HEK293T (cell line): ENCODE measurements at places on chromosomes 7 and 10.

DNA sequence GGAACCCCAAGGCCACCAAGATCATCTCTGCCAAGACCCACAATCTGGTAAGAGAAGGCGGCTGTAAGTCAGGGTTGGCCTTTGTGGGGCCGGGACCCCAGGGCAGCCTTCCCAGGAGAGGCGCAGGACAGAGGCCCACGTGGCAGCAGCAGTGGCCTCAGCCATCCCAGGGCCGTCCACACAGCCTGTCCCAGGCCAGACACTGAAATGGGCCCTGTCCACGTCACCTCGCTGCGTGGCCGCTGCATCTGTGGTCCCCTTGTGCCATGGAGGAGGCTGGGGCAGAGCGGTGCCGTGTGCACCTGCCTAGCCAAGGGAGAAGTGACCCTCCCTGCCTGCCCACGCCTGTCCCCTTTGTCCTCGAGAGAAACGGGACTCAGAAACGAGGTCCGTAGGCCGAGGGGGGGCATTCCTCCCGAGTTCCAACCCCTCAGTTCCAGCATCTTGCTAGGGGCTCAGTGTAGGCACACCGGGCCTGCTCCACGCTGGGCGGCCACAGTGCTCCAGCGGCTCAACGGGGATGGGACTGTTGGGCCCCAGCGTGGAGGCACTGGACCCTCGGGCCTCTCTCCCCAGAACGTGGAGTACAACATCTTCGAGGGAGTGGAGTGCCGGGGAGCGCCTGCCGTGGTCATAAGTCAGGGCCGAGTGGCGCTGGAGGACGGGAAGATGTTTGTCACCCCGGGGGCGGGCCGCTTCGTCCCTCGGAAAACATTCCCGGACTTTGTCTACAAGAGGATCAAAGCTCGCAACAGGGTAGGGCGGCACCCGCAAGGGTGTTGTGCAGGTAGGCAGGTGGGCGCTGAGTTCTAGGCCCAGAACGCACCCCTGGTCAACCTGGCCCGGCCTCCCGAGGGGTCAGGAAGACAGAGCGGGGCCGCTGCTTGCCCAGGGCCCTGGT lies 15.6 kb downstream of the DPYSL4 start:
- DNase-seq, result no peak

DNA sequence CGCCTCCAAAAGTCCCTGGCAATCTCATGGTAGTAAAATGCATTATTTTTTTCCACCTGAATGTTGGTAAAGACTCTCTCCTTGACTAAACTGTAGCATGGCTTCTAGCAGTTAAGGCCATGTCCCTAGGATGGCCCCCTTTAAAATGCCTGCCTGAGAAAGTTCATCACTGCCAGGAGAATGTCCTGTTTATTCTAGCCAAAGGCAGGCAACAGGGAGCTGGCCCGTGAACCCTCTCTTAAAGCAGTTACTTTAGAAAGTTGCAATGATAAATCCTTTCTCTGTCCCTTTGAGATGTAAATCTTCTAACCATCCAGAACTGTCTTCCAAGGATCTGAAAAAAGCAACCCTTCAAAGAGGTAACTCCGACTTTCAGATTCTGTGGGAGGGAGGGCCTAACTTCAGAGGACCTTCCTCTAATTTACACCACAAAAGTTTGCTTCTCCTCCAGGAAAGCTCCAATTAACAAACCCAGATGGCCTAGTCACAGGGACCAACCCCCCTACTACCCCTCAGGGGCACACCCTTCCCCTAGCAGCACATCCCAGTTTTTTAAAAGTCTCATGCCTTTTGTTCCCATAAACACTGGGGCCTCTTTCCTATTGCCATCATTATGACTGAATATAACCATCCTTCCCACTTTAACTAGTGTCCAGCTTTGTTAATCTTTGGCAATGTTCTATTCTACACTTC lies 5.5 kb downstream of the DNTT start:
- DNase-seq, result no peak

GRCh38 chr7:4734587-4735345 lies 40.7 kb upstream of the AP5Z1 start:
- DNase-seq, result no peak

DNA sequence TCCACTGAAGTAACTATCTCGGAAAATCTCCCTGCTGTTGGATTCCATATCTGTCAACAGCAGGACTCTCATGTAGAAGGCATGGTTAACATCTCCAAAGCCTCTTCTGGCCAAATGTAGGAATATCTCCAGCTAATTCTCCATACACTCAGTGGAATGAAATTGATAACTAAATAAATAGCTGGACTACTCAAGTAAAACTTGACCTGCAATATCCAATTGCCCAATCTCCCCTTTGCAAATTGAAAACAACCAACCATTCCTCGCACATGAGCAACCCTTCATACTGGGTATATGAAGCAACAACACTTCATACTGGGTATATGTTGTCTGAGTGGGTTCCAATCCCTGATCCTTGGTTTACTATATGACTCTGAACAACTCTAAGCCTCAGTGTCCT lies 105.4 kb upstream of the KMT2E start:
- DNase-seq, result no peak

- DNase-seq, result no peak
Measured at GRCh38 chr10:129187331-129187730, 279.7 kb upstream of the MGMT start.

DNA sequence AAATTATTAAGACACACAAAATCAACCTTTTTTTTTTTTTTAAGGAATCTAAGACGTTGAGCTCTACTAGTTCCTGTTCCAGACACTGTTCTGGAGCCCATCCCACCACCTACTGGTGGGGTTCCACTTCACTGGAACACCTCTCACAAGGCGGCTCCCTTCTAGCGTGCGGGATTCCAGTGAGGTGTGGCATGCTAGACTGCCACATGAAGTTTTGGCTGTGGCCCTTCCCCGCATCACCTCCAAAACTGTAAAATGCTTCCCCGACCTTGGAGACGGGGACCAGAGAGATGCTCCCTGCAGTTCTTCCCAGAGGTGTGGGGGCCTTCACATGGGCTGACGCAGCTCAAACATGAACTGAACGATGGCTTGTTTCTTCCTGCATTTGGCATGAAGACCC lies 12.6 kb downstream of the FAM53B start:
- no peak for DNase-seq

GRCh38 chr10:72260976-72261783 lies 12.5 kb upstream of the DDIT4 start:
- DNase-seq, result no peak

DNA sequence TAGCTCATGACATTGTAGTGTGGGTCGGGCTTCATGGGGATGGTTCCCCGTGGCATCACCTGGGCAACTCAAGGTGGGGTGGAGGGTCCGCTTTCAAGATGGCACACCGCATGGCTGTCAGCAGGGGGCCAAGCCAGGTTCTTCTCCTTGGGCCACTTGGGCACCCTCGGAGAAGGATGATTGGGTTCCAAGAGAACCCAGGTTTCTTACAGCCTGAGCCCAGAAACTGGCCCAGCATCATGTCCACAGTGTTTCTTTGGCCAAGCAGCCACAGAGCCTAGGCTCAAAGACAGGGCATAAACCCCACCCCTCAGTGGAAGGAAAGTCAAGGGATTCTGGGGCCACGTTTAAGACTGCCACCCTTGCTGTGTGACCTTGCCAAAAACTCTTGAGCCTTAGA lies 110.6 kb downstream of the PTPN20 start:
- no peak for DNase-seq

GRCh38 chr10:48577158-48577557 lies 27.7 kb downstream of the ARHGAP22 start:
- DNase-seq, result no peak

DNA sequence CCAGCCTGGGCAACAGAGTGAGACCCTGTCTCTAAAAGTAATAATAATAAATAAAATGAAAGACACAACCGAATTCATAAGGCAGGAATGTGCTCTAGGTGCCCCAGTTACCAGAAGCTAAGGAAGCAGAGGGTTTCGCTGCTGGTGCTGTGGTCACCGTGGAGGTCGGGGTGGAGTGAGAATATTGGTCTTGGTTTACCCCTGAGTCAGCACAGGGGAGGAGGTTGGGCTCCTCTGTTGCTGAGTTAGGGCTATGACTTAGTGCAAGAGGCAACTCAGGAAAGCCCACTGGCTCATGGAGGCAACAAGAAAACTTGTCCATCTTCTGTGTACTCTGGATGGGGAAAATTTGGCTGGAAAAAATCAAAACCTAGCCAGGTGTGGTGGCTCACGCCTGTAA lies 117.1 kb downstream of the MYL10 start:
- no peak for DNase-seq

GRCh38 chr7:23628370-23628769 lies 31.2 kb downstream of the CCDC126 start:
- DNase-seq, result no peak

DNA sequence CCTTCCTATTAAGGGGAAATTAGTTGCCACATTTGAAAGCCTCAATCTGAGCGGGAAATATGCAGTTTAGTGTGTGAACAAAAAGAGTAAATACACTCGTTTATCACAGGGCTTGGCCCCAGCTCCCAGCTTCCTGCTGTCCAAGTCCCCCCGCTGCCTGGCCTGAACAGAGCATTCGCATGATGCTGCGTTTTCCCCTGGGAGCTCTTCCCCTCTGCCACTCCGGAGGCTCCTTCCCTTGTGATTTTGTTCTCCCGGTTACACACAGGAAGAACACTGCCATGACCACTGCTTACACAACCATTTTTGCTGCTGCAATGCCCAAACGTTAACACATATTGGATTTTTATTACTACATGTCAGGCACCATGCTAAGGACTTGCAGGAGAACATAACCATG lies 120.7 kb upstream of the ADARB2 start:
- DNase-seq, result no peak

- no peak for DNase-seq
Measured at GRCh38 chr7:140155428-140155827, 21.4 kb downstream of the KDM7A start.

- DNase-seq, result no peak
Measured at GRCh38 chr10:60234551-60234950, 155.1 kb downstream of the ANK3 start.

- DNase-seq, result no peak
Measured at GRCh38 chr10:33524041-33524440, 189.6 kb upstream of the NRP1 start.

DNA sequence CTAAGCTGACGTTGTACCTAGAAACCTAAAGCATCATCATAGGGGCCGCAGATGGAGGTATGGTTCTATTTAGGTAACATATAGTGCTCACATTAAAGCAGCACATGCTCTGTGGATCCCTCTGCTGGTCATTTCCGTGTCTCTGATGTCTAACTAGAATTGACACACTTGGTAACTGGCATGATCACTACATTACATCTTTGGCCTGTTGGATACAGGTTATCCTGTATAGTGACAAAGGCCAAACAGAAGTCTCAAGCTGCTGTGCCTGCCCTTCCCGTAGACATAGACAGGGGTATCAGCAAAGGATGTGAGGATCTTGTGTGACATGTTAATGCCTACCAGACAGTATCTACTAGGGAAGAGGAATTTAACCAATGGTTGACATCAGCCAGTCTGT lies 51.2 kb downstream of the KIF5B start:
- DNase-seq, result peak; percentile 31

DNA sequence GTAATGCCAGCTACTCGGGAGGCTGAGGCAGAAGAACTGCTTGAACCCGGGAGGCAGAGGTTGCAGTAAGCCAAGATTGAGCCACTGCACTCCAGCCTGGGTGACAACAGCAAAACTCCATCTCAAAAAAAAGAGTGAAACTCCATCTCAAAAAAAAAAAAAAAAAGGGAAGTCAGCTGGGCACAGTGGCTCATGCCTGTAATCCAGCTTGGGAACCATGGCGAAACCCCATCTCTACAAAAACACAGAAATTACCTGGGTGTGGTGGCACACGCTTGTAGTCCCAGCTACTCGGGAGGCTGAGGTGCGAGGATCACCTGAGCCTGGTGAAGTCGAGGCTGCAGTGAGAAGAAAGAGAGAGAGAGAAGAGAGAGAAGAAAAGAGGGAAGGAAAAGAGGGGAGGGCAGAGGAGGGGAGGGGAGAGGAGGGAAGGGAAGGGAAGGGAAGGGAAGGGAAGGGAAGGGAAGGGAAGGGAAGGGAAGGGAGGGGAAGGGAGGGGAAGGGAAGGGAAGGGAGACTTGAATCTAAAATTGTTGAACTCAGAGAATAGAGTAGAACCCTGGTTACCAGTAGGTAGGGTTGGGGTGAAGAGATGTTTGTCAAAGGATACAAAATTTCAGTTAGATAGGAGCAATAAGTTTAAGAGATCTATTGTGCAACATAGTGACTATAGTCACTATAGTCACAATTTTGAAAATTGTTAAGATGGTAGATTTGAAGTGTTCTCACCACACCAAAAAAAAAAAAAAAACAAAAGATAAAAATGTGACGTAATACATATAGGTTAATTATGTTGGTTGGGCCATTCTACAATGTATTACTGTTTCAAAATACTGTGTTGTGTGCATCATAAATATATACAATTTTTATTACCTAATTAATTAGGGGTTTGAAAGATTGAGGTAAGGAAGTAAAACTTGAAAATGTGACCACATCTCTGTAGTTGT lies 2.5 kb downstream of the SLC16A9 start:
- no peak for DNase-seq
